ENCODE measurements at places on chromosomes 5 and 9. TPM values are rescaled to one million over a fixed set of nuclear protein-coding genes. Genes with fewer than 3 reads are reported as not detected.
A peak's percentile ranks its signal among the peaks of the same experiment; 100 is the strongest.

DNA sequence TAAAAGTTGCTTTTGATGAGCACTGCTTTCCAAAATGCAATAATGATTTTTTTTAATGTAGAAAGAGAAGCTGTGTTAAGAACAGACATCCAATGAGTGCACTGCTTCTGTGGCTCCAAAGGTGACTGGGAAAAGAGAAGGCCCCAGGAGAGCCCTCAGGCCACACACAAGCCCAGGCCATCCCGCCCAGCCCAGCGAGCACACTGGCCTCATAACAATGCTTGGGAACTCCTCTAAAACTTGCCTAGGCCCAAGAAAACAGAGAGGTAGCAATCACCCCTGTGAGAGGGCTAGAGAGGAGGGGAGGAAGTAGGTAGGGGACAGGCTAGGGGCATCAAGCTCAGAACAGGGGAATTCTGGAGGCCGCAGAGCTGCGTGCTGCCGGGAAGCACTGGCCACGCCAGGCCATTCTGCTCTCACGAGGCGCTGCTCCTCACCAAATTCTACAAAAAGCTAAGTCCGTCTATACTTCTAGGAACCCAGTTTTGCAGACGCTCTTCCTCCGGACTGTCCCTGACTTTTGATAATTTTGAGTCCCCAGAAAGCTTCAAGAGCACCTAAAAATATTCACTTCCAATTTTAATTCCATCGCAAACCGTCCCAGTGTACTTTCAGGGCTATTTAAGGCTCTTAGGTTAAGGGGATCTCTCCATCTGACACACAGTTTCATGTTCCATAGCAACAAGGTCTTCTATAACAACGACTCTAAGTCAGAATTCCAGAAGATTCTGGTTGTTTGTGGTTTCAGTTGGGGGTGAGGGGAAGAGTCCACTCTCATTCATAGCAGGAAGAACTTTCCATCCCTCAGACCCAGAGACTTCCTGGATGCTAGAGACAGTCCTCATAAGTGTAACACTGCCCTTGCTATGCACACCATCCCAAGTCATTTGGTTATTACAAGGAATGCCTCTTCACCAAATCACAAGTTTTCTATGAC, 51.0 kb downstream of the HABP4 start:
- no peak for DNase-seq

DNA sequence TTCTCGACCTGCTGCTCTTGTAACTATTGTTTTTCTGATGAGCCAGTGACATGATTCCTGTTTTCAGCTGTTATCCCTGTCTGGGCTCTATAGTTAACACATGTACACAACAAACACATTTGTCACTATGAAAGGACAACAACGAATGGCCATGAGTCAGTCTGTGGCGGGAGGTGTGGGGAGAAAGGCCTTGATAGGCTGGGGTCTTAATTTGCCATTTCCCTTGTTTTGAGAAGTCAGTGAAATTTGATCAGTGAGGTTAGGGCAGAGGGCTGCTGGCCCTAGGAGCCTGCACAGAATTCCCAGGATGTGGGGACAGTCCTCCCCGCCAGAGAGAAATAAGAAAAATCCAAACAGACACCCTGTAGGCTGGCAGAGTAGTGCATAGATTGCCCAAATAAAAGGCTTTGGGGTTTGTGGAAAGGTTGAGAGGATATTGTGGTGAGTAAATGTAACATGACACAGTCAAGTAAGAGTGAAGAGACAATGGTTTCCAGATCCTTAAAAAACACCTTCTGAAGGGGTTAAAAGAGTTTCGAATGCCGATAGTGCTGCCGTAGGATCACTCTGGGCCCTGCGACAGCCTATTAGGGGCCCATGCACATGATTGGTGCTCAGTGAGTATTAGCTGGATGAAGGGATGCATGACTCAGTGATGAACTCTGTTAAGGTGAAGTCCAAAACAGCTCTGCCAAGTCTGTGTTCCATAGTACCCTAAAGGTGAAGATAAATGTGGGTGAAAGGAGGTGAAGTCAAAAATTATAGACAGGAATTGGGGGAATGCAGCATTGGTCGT, 110.9 kb upstream of the PRRC1 start:
- no peak for DNase-seq

DNA sequence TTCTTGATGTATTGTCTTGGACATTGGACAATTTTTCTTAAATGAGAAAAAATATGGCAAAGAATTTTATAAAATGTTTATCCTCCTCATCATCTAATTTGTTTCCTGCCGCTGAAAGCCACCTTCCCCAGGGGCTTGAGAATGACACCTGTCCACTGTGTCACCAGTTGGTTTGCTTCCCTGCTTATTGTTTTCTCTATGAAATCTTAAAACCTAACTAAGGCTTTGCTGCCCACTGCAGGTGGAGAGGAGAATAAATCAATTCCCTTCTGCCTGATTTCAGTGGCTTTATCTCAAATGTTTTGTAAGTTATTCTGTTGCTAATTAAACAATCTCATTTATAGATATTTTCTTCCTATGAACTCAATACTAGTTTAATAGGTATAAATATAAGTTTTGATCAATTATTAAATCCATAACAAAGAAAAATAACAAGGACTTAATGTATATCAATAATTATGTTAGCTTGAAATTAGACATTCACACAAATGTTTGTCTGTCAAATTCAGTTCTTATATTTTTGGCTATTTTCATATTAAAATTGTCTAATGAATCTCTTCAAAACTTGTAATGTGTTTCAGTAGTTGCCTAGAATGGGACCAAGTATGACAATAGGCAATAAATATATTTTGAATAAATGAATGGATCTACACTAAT, 822.5 kb downstream of the PTPRD start:
- peak; percentile 56 for DNase-seq

DNA sequence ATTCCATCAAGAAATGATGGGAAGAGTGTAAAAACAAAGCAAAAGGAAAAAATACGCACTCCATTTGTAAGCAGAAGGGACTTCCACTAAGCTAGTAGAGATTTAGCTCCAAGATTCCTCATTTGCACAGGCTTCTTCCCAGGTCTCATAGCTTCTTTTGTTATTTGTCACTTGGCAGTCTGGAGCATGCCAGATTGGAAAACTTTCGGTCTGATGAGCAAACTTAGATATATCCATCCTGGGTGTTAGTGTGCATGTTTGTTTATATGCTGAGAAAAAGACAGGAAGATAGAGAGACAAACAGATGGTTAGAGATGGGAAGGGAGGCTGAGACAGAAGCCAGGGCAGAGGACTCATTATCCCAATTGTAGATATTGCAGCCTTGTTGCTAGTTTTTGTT, 1644.5 kb upstream of the NUDT12 start:
- no peak for DNase-seq

- no peak for DNase-seq
These were observed 75.2 kb downstream of the GOLPH3 start for GRCh38 chr5:32098890-32099310.

DNA sequence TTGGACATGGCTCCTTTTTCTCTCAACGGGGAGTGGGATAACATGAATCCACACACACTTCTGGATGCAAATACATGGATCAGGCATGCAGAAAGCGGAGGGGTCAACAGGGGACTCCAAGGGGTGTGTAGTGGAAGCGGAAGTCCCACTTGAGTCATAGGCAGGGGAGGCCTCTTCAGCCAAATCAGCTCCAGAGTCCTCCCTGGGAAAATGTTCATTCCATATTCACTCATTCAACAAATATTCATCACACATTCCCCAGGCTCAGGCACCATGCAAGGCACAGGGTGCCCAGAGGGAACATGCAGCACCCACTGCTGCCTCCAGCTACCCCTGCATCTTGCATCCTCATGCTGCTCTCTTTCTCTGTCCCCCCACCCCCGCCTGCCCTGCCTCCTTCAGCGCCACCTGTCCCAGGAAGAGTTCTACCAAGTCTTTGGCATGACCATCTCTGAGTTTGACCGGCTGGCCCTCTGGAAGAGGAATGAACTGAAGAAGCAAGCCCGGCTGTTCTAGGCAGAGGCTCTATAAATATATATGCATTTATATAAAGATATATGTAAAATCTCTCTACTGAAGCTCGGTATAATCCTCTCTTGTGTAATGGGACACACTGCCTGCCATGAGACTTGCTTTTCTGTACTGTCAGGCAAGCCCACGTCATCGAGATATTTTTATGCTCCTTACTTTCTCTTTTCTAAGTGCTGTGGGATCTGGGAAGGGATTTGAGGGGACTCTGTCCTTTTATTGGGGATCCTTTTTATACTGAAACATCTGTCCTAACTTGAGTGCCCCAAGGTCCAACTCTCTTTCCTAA, 13.6 kb upstream of the AFAP1L1 start:
- DNase-seq, result no peak

DNA sequence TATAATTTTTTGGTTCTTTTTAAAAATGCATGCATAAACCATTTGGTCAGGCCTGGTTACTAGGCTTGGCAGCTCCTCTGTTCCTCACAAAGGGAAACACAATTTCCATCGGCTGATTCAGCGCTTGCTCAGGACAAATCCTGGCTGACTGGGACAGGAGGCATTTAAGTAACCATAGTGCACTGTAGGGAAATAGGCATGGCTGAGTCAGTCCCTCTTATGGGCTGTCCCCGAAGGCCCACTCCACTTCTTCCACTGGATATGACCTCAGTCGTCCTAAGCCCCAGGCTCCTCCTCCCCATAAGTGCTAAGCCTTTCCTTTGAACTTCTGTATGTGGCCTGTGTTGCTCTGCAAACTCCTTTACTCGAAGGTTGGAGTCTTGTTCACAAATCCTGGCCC, 71.2 kb upstream of the GLIS3 start:
- no peak for DNase-seq

The GPR151 gene
- total RNA-seq, result not detected
